ENCODE measurements at places on chromosomes 12 and 14.

DNA sequence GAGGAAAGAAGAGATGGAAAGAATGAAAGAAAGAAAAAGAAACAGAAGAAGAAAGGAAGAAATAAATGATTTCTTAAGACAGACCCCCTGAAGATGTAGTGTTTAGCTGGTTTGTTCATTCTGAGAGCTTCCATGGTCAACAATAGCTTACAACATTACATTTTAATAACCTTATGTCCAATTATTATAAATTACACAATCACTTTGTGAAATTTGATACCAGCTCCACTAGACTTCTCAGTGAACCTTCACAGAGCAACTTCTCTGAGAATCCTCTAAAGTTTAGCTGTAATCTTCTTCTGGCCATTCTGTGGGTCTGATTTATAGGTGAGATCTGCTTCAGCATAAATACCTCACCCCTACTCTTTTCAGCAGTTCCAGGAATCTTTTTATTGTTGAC, 27.9 kb downstream of the SIX1 start:
- no peak for DNase-seq

GRCh38 chr12:131692431-131692830, 18.5 kb upstream of the SFSWAP start:
- DNase-seq: no peak

GRCh38 chr12:116736962-116737773, 701 bp downstream of the SPRING1 start:
- DNase-seq: no peak

- peak; percentile 27 for DNase-seq
Measured at GRCh38 chr12:89326239-89327040, 25.9 kb downstream of the DUSP6 start.

DNA sequence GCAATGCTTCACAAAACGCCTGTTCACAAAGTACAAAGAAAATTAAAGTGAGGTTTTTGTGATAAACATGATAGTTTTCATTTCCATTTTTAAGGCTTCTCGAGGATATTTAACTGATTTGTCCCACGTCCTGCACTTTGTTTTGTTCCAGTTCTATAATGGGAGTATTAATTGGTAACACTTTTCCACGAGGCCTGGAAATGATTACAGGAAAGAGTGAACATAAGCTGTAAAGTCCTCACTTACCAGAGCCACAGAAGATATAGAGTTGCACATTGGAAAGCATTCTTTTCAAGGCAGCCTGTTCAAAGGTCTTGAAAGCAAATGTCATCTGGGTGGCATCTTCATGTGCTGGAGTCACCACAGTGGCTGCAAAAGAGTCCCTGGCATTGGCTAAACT, 1236.6 kb downstream of the BCL11B start:
- no peak for DNase-seq

DNA sequence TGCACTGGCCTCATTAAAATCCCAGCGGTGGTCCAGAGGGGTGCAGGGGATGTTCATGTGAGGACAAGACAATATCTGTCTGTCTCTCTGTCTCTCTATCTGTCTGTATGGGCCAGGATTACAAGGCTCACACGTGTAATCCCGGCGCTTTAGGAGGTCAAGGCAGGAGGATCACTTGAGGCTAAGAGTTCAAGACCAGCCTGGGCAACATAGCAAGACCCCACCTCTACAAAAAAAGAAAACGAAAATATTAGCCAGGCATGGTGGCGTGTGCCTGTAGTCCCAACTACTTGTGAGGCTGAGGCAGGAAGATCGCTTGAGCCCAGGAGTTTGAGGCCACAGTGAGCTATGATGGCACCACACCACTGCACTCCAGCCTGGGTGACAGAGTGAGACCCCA, 117.1 kb downstream of the PHETA1 start:
- no peak for DNase-seq

DNA sequence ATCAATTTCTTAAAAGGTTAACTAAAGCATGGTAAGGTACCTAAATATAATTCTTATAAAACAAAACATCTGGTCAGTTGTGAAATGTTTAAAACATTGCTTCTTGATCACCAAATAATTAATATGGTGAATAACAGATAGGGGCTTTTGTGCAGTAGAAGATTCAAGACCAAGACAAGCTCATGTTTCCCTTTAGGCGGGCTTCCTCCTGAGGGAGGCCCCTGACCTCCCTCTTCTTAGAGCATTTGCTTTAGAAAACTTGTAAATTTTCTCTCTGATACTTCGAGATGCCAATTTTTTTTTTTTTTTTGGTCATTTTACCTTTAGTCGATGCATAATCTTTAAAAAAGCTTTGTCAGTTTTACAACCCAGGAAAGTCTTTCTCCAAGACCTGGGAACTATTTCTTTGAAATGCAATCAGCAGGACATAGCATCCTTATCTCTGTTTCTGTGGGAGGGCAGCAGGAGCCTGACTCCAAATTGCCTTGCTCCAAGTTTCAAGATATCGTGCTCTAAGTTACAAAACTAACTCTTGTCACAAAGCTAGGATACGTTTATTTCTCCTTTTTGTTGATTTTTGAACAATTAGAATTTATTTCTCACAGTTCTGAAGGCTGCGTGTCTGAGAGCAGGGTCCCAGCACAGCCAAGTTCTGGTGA, 66.6 kb upstream of the BICD1 start:
- DNase-seq: no peak

DNA sequence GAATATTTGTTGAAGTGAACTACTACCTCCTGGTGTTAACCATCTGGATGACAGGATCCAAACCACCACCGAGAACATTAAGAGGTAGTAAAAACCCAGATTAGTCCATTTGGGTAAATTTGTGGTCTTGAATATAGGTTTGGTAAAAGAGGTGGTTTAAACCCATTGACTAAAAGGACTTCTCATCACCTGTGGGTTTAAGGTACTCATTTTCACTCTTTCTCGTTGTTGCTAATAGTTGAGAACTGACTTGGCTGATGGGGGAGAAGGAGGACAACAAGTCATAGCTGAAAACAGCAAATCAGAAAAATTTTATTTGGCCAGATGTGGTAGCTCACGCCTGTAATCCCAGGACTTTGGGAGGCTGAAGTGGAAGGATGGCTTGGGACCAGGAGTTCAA, 59.2 kb downstream of the ACADS start:
- no peak for DNase-seq

DNA sequence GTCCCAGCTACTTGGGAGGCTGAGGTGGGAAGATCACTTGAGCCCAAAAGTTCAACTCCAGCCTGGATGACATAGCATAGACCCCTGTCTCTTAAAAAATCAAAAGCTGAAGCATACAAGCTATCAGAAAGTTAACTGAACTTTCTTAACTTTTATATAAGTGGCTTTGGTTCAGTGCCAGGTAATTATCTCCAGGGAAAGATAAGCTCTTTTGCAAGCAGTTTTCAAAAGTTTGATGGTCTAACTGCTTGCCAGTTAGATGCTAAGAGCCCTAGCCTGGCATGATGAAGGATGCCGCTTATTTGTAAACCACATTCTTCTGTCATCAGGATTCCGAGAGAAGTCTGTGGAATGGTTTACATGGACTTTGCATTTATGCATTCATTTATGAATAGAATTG, 409.1 kb downstream of the AEBP2 start:
- no peak for DNase-seq

DNA sequence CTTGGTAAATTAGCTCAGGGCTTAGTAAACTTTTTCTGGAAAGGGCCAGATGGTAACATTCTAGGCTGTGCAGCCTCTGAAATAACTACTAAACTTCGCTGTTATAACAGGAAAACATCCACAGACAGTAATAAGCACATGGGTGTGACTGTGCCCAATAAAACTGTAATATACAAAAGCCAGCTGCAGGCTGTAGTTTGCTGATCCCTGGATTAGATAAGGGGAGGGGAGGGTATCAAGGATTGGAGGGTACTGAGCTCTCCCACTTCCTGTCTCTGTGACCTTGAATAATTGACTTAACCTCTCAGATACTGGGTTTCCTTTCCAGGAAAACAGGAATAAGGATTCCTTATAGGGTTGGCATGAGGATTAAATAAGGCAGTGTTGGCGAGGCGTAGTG, 81.2 kb downstream of the CCDC60 start:
- no peak for DNase-seq

- no peak for DNase-seq
Measured at GRCh38 chr14:96635850-96636249, 133.7 kb downstream of the PAPOLA start.

GRCh38 chr12:91057368-91058165, at the start of gene KERA:
TSS of gene KERA (minus strand) at chr12:91058024. CDS start at chr12:91056281, 1,743 bp downstream.
- no peak for DNase-seq

DNA sequence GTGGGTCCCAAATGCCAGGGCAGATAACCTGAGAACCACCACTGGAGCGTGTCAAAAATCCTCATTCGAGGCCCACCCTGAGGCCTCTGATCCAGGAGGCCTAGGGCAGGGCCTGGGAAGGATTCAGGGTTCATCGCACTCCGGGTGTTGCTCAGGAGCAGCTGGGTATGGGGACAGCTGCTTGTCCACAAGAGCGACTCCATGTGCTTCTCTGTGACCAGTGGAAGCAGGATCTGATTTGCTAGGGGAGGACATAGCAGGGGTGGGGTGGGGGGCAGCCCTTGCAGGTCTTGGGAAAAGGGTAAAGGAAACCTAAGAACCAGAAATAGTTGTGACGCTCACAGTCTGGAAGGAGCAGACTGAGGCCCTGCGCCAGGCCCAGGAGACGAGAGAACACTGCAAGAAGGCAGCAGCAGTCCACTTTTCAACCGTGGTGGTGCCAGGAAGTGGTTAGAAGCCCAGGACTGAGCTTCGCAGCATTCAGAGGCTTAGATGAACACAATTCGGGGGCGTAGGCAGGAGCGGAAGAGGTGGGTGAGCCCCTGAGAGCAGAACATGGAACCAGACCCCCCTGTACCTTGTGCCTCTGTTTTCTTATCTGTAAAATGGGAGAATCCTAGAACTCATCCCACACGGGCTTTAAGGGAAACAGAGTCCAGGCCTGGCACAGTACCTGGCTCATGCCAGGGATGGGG, 33.7 kb downstream of the ITPK1 start:
- DNase-seq: no peak

DNA sequence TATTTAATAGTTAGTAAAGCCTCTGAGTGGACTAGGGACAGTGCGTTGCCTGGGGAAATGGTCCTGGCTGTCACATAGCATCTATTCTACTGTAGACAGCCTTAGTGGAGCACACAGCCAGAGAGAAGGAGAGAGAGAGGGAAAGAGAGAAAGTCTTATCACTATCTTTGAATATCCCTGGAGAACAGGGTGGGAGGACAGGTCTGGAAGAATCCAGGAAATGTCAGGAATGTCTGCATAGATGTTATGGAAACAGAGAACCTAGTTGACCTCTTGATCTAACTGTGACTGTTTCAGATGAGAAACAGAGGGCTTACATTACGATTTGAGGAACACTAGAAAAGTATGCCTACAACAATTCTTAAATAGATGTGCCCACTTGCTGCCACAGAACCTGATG, 92.8 kb downstream of the SLC15A5 start:
- DNase-seq: no peak

DNA sequence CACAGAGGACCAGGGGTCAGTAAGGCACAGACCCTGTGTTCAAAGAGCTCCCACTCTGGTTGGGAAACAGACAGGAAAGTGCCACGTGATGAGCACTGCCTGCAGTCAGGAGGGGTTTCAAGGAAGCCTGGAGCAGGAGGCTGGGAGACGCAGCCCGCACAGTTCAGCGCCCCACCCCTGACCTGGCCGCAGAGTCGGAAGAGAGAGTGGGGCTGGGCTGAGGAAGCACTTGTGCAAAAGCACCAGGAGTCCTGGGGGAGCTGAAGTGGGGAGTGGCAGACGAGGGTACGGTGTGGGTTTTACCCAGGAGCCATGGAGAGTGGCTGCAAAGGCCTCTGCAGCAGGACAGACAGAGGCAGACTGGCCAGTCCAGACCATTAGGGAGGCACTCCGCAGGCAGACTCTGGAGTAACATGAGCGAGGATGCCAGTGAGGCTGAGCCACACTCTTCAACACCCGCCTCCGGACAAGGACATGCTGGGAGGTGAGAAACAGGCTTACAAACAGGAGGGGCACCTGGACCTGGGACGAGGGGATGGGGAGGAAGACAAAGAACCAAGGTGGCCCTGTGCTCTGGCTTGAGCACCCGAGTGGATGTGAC, 85.7 kb upstream of the GPR68 start:
- DNase-seq: no peak

- DNase-seq: no peak
Measured at GRCh38 chr12:121397521-121397920, 2.4 kb upstream of the RNF34 start.

DNA sequence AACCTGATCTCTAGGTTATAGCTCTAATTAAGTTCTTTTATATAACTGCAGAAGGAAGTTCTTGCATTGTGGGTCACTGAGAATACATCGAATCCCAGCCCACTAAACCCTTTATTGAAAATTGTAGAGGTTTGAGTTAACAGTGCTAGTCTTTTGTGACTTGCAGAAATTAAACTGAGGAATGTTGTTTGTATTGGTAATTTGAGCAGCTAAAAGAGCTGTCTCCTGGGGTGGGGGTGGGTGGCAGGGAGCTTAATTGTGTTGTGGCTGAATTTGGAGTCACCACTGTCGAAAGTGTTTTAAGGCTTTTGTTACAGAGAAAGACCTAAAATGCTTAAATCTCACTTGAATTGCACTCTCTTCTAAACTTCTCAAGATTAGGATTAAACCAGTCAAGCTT, 3.2 kb upstream of the COX8C start:
- no peak for DNase-seq

DNA sequence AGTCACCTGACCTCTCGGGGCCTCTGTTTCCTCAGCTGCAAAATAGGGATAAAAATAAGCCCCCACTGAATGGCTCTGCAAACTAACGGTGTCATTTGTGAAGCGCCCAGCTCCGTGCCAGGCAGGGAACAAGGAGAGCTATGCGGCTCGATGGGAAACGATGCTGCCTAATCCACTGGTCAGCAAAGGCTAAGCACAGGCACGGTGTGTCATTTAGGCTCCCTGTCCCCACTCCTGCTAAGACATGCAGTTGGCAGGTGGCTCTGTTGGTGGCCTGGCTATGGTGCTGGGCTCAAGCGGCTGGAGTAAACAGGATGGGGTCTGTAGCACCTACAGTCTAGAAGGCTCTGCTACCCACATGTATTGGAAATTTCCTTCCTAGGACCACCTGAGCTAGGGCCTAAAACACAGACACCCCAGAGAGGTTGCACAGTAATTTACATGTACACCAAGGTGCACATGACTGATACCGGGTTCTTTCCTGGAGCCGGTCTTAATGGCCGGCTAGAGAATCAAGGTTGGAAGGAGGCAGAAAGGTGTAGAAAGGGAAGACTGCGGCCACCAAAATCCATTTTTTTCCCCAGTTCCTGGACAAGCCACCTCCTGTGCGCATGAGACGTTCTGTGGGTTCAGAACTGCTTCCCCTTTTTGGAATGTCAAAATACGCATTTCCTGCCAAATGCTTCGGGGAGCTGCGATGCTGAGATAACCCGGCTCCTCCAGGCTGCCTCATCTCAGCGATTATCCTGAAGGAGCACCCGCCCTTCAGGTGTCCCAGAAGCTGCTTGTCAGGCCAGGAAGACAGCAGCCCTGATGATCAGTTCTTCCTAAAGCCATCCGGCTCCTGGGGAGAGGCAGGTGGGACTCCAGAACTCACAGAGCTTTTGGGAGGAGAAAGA, 1.0 kb downstream of the CACNA2D4 start:
- DNase-seq: no peak

- DNase-seq: no peak
Measured at GRCh38 chr12:89657066-89657465, 51.6 kb downstream of the ATP2B1 start.

Measured in choroid plexus epithelial cell (primary cell).